Brain pericyte (primary cell): ENCODE measurements at places on chromosomes 12 and 14.
A peak's percentile ranks its signal among the peaks of the same experiment; 100 is the strongest.

GRCh38 chr12:122937622-122938091, 28.6 kb downstream of the ABCB9 start:
- DNase-seq = no peak

DNA sequence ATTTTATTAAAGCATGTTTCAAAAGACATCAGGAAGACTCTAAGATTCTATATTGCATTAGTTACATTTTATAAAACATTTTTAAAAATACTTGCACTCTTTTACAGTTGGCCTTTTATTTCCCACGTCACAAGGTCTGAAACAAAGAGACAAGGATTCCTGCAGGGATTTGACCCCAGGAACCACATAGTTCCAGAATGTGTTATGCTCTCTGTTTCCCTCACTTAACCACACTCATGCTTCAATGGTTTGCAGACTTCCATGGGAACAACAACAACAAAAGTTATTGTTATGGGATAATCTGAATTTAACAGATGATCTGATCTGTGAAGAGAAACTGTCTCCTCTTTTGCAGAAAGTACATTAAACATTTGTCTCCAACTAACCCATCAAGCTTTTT, 104.3 kb upstream of the PPFIA2 start:
- DNase-seq = no peak

- no peak for DNase-seq
These were observed 71.4 kb downstream of the GLRX5 start for GRCh38 chr14:95606266-95606665.

- peak; percentile 49 for DNase-seq
These were observed 127.4 kb downstream of the CACNA1C start for GRCh38 chr12:2179953-2180736.

GRCh38 chr14:34365309-34365915, 96.6 kb downstream of the SPTSSA start:
- no peak for DNase-seq

- peak; percentile 49 for DNase-seq
These were observed 41.7 kb upstream of the RIN3 start for GRCh38 chr14:92471919-92472318.

- DNase-seq = no peak
These were observed 111.1 kb upstream of the ARHGAP5 start for GRCh38 chr14:31965735-31966598.

DNA sequence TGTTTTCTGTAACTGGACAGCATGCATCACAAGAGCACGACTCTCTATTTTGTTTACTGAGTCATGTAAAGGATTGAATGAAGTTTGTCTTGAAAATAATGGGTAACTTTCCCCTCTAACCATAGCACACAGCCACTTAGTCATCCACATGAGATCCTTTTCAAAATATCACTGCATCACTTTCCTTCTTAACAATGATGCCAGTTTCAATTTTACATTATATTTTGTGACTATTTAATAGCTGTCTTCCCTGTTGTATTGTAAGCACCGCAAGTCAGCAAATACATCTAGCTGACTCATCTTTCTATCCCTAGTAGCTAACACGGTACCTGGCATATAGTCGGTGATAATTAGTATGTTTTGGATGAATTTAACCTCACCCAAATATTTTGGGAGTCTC, 83.3 kb upstream of the PPM1H start:
- DNase-seq = no peak

DNA sequence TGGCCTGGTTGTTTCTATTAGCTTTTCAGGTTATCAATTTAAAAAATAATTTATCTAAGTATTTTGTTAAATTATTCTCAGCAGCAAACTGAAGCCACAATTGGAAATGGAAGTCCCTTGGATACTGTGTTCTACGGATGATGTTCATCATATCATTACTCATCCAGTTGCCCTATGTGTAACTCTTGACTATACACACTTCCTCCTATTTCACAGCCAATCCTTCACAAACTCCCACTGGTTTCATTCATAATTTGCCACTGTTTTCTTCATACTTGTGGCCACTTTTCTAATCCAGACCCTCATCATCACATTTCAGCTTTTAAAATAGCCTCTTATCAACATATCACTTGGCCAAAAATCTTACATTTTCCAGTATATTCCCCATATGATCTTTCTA, 84.0 kb downstream of the CATSPERB start:
- DNase-seq = no peak

- DNase-seq = no peak
These were observed 4.4 kb downstream of the SLC38A2 start for GRCh38 chr12:46368138-46368537.

DNA sequence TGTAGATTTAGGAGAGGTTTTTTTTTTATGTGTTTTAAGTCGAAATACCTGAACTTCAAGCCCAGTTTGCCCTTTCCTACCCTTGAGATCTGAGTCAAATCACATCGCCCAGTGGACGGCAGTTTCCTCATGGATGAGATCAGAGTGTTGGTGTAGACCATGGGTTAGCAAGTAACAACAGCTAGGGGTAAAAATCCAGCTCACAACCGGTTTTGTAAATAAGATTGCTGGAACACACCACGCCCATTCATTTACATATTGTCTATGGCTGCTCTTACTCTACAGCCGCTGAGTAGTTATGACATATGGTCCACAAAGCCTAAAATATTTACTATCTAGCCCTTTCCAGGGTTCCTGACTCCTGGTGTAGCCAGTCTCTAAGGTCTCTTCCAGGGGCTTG, 158.5 kb upstream of the PLEKHG7 start:
- no peak for DNase-seq

- DNase-seq = no peak
These were observed 189.7 kb upstream of the RGS6 start for GRCh38 chr14:71742485-71742884.

GRCh38 chr14:92496191-92496857, 17.3 kb upstream of the RIN3 start:
- DNase-seq = no peak

GRCh38 chr14:78248501-78249090, 78.4 kb downstream of the NRXN3 start:
- DNase-seq = no peak

GRCh38 chr12:17148706-17149105, 542.7 kb upstream of the LMO3 start:
- DNase-seq = no peak

- no peak for DNase-seq
These were observed 7.5 kb downstream of the NEDD8 start for GRCh38 chr14:24224618-24225071.

DNA sequence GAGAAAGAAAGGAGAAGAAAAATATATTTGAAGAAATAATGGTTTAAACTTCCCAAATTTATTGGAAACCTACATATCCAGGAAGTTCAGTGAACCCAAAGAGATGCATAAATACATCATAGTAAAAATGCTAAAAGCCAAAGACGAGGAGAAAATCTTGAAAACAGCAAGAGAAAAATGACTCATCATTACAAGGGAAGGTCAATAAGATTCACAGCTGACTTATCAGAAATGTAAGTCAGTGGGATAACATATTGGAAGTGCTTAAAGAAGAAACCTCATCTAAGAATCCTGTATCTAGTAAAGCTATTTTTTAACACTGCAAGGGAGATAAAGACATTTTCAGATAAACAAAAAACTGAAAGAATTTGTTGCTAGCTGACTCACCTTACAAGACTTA, 19.9 kb downstream of the RIC8B start:
- no peak for DNase-seq

GRCh38 chr12:121026274-121027045, 10.2 kb upstream of the C12orf43 start:
- no peak for DNase-seq

DNA sequence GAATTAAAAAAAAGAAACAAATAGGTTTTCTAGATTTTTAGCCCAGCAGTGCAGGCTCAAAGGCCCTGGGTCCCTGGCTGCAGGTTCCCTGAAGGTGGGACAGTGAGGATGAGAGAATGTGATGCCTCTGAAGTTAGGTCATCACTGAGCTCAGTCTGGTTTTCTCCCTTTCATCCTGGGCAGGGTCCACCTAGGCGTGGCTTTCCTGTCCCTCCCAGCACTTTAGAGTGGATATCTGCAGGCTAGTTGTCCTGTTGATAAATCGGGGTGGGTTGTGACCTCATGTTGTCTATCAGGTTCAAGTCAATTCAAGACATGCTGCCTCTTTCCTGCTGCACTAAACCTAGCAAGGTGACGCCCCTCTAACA, 60.9 kb downstream of the MAP1LC3B2 start:
- DNase-seq = no peak

DNA sequence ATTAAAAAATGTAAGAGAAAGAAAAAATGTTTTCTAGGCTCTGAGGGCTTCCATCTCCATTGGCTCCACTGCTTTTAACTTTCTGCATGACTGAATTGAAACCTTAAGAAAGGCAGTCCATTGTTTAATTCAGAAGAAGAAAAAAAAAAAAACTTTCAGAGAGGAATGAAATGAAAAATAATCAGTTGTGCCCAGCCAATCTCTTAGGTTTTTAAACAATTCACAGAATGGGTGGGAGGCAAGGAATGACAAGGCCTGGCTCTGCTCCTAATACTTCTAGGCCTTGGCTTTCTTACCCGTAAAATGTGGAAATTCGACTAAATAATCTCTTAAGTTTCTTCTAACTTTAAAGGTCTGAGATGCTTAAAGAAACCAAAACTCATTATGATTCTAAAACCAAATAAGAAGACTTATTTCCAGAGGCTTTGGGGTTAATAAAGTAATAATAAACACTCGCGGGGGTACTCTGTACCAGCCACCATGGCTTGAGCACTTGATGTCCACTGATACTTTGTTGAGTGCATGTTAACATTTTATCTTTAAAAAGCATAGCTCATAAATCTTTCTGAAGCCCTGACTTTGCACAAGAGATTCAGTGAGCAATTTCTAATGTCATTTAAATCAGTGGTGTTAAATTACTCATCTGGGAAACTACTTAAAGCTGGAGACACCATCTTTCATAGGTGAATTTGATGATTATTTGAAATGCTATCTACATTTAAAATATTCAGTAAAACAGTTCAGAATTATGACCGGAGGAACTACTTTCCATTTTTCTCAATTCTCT, 49.6 kb downstream of the STON2 start:
- DNase-seq = no peak

GRCh38 chr14:104105071-104105821, 19.7 kb downstream of the ASPG start:
- no peak for DNase-seq

DNA sequence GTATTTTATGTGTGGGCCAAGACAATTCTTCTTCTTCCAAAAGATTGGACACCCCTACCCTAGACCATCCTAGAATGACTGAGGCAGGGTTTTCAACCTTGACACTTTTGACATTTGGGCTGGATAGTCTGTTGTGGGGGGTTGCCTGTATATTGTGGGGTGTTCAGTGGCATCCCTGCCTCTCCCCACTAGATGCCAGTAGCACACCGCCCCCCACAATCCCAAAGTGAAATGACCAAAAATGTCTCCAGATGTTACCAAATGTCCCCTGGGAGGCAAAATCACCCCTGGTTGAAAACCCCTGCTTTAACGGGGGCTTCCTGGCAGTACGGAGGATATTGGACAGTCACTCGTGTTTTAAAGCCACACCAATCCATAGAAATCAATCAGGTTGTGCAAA, 219.6 kb downstream of the PHETA1 start:
- no peak for DNase-seq

DNA sequence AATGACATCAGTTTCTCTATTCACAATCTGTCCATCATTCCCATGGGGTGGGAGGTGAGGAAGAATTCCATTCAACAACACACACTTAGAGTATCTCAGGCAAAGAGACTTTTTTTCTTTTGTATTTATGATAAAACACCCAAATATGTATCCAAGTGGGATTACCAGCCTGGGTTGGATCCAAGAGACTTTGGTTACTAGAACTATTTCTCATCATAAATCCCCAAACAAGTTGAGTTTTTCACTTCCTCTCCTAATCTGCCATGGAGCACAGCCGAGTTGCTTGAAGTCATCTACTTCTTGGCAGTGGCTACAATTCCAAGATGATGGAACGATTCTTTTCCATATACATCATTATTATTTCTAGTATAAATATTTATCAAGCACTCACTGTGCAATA, 209.2 kb upstream of the HMGA2 start:
- no peak for DNase-seq
